Stimulated activated CD8-positive, alpha-beta memory T cell treated with anti-CD3 and anti-CD28 coated beads, Interleukin-4, amount 100 ng/mL, for 24 hours (primary cell): ENCODE measurements at places on chromosomes 12 and 14.

- no peak for DNase-seq
These were observed 78.3 kb downstream of the TSHR start for GRCh38 chr14:81033698-81034240.

DNA sequence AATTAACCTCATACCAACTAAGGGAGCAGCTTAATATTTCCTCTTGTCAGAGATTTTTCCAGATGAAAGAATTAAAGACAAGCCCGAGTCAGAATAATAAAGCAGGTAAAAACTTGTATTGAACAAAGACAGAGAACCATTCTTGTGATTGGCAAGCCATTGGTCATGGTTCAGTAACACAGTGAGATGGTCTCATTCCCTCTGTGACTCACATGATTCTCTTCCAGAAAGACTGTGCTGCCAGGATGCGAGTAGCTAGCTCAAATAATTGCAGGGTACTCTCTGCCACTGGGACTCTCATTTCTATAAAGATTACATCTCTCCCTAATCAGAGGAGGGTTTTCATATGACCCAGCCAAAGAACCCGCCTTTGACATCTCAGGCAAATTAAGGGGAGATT is 179.4 kb downstream of the PHLDA1 start:
- DNase-seq: no peak

- DNase-seq: no peak
These were observed 414.7 kb downstream of the RAD51B start for GRCh38 chr14:68234101-68234905.

DNA sequence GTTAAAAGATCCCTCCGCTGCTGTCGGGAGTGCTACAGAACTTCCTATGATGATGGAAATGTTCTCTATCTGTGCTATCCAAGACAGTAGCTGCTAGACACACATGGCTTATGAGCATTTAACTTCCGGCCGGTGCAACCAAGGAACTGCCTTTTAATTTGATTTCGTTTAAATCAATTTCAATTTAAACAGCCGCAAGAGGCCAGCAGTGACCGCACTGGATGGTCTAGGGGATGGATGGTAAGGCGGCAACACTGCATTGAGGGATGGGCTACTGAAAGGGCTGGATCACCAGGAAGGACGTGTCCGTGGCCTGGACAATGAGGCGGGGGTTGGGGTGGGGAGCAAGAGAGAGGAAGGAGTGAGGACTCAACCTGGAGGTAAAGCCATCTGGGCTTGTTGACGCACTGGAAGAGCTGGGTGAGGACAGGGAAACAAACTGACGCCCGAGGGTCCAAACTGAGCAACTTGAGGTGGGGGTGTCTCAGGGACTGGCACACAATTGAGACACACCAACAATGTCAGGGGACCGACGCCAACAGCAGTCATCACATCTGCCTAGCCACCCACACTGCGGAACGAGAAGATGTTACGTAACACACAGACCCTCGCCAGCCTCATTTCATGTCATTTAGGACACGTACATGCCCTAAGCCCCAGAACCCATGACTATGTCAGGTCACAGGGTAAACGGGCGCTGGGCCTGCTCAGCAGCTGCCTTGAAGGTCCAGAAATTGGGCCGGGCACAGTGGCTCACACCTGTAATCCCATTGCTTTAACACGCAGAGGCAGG is 57.6 kb downstream of the SCARB1 start:
- DNase-seq: no peak

DNA sequence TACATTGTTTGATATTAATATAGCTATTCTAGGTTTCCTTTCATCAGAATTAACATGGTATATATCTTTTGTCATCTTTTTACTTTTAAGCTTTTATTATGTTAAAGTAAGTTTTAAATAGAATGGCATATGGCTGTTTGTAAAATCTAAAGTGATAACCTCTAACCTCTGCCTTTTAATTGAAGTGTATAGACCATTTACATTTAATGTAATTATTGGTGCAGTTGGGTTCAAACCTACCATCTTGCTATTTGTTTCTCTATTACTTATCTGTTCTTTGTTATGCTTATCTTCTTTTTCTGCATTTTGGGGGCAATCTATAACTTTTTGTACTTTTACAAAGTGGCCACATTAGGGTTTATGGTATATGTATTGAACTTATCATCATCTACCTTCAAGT is 35.8 kb downstream of the PRMT8 start:
- DNase-seq: no peak

DNA sequence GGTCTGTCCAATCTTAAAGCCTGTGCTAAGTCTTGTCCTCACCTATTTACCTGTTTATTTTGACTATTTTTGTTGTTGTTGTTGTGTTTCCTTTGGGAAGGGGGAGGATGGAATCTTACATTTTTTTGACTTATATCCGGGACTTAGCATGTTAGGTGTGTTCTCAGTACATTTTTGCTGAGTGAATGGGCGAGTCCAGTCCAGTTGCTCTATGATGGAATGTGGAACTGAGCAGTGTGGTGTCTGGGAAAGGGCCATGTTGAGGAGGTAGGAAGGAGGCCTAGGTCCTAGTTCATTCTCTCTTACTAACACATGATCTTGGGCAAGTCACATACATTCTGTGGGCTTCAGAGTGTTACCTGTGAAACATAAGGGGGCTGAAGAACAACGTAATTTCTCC is 80.9 kb upstream of the SLC38A2 start:
- DNase-seq: no peak

DNA sequence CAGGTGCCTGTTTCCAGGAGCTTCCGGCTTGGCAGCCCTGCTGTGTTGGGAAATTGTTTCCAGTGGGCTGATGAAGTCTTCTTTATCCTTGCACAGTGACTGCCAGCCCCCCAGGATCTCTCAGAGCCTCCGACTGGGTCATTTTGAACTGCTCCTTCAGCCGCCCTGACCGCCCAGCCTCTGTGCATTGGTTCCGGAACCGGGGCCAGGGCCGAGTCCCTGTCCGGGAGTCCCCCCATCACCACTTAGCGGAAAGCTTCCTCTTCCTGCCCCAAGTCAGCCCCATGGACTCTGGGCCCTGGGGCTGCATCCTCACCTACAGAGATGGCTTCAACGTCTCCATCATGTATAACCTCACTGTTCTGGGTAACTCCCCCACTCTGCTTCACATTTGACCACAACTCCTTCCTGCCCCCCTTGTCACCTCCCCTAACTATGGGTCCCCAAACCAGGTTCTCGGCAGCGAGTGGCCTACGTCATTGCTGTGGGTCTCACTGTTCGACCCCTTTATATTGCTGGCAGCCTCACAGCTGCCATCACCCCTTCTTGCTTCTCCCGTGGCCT is 2.3 kb downstream of the LAG3 start:
- peak; percentile 39 for DNase-seq

DNA sequence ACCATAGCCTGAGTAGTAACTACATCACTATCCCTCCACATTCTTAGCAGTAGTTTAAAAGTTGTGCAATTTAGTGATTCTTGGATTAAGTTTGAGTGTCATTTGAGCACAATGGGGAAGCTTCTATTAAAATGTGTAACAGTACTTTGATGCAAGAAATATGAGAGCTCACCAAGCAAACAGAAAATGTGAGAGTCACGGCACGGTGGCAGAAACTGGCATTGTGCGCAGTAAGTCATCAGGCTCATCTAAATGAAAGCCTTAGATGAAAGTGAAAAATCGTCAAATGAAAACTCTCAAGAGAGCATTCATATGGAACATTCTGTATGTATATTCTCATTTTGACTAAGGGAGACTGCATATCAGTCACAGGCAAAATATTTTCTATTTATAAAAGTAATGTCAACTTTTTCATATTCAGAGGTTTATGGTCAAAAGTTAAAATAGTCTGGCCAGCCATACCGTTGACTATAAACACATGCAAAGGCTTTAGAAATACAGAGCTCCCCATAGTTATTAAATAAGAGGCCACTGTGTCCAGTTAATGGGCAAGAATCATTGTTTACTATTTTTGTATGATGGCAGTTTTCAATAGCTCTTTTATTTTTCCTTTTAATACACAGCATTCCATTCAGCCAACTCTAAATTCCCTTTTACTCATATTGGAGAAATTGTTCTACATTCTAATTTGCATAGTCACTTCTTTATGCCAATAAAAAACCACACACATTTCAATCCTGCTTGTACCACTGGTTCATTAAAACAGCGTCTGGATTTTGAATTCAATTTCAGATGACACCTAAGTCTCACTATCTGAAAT is 167.9 kb downstream of the PRKD1 start:
- no peak for DNase-seq

DNA sequence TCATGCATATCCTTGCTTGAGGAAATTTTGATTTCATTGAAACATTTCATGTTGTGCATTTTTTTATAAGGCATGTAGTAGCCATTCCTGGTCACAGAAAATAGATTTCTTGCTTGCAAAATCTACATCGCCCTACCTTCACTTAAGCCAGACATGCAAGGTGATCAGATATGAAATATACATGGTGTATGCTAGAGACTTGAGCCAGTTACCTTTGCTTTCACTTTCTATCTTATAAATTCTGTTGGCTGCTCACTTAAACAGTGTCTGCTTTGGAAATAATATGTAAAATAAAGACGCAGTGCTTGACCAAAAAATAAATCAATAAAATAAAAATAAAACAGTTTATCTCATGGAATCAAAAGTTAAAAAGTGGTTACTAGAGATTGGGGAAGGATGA is 136.5 kb downstream of the LRFN5 start:
- DNase-seq: no peak

DNA sequence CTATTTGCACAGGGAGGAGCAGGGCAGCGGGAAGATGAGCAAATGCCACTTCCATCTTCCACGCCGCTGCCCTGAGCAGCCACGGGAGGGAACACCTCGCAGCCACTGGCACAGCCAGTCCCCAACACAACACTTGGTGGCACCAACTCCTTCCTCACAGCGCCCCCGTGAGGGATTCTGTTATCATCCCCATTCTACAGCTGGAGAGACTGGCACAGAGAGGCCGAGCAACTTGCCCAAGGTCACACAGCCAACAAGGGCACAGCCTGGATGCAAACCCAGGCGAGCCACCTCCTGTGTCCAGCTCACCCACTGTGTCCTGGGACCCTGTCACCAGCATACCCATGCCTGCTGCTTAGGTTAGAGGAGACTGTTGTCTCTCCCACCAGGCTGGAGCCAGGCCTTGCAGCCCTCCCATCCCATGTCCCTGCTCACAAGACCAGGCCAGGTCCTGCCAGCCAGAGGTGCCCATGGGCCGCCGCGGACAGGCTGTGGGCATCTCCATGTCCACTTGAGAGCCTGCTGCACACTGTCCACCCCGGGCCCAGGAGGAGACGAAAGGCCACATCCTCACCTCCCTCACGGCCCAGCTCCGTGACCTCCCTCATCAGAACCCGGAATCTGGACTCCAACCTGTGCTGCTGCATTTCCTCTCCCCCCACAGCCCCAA is 57.0 kb downstream of the NCOR2 start:
- DNase-seq: no peak

- no peak for DNase-seq
These were observed 456.7 kb upstream of the SEL1L start for GRCh38 chr14:81990312-81990761.

GRCh38 chr14:96126339-96126782 is 78.3 kb upstream of the BDKRB2 start:
- DNase-seq: no peak

DNA sequence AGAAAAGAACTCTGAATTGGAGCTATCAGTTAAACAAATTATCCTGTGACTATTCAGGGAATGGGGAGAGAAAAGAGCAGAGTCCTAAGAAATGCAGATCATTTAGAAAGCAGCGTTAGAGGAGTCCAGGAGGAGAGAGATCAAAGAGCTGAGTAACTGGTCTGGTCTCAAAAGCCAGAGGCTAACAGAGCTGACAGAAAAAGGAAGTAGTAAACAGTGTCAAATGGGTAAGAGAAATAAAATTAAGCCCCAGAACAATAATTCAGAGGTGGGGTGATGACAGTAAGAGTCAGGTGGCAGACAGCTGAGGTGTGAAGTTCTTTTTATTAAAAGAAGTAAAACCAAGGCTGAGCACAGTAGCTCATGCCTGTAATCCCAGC is 19.3 kb downstream of the GXYLT1 start:
- DNase-seq: no peak

DNA sequence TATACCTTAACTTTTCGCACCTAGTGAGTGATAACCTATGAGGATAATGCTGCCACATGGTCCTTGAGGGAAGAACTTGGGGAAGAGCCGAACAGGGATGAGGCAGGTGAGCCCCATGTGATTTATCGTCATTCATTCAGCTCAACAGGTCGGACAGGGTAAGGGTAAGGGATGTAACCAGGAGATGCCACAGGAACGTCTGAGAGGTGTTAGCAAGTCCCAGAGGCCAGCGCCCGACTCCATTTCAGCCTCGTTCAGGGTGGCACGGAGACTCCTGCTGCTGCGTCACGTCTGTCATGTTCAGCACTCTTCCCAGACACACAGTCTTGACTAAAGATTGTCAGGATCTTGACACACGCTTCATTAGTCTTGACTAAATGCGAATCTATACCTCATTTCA is 23.4 kb upstream of the TIGAR start:
- DNase-seq: no peak

- no peak for DNase-seq
These were observed 13.2 kb downstream of the ATF7 start for GRCh38 chr12:53612978-53613377.

- DNase-seq: no peak
These were observed 7.9 kb downstream of the RILPL2 start for GRCh38 chr12:123428591-123428990.

GRCh38 chr14:65095633-65096205 is 6.6 kb downstream of the MAX start:
- DNase-seq: no peak

- no peak for DNase-seq
These were observed 83.8 kb downstream of the NRXN3 start for GRCh38 chr14:78253986-78254385.

DNA sequence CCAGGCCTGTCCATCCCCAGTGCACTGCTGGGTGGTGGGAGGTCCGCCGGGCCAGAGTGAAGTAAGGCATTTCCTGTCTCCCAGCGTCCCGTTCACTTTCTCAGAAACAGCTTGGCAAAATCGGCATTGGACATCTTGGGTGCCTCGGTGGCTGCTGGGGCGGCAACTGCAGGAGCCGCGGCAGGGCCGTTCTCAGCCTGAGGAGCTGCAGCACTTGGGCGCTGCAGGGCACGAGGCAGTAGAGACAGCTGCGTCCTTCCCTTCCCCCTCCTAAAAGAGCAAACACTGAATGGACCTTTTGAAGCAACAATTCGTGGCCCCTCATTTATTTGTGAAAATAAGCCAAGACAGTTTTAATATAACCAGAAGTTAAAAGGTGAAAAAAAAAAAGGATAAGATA is 8.3 kb downstream of the FICD start:
- no peak for DNase-seq

DNA sequence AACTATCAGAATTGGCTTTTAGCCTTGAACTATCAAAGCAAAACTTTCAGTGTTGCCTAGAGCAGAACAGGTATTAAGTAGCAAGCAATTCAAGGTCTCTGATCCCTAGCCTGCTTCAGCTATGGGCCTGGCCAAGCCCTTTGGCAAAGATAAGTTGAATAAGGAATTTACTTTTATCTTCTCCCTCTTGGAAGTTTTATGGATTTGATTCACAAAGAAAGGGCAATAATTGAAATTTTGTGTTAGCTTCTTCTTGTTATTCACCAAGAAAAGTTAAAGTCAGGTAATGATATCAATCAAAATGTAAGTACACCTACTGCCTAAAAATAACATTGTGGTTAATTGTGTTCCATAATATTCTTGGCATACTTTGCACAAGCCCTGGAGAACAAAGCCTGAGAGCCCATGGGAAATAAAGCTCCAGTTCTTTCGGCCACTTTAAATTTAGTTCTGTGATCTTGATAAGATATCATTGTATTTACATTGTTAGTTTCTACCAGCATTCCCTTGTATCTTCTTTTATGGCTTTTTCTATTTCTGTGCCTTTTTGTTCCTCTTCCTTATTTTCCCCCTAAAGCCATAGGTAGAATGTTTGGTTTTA is 158.0 kb downstream of the RAD51B start:
- no peak for DNase-seq

- DNase-seq: no peak
These were observed 154.9 kb downstream of the CHST11 start for GRCh38 chr12:104611671-104612070.
